Myocyte (in vitro differentiated cells): ENCODE measurements at places on chromosomes 7 and 10.

GRCh38 chr7:41445946-41446345, 256.9 kb downstream of the INHBA start:
- no peak for DNase-seq

DNA sequence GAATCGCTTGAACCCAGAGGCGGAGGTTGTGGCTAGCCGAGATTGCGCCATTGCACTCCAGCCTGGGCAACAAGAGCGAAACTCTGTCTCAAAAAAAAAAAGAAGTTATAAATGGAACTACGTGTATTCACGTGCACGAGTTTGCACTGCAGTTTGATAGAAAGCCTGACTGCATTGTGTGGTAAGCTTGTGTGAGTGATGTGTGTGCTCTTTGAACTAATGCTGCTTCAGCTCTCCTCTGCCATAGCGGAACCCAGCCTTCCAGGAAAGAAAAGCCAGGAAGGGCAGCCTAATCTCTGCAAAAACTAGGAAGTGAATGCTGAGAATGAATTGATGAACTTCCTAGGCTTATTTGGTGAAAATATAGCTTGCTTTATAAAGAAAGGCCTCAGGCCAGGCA, 15.6 kb upstream of the MKRN1 start:
- DNase-seq: no peak

- no peak for DNase-seq
Measured at GRCh38 chr7:4706384-4707216, 24.5 kb downstream of the FOXK1 start.

DNA sequence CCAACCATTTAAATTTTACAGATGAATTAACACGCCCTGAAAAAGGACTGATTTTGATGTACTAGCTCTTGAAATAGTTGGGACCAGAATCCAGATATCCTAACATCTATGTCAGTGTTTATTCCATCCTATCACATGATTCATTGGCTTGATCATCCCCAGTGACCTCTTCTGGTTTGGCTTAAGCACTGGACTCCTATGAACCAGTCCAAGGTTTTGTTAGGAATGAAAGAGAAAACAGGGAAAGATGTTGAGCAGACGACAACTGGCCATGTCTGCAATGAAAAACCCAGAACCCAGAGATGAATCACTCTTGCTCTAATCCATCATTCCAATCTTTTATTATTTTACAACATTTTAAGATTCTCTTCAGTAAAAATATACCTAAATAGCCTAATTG, 1080.9 kb downstream of the SORCS1 start:
- no peak for DNase-seq

- no peak for DNase-seq
Measured at GRCh38 chr10:121337427-121337826, 260.8 kb downstream of the FGFR2 start.

GRCh38 chr7:80654887-80655340, 16.5 kb downstream of the CD36 start:
- no peak for DNase-seq

- DNase-seq: no peak
Measured at GRCh38 chr7:157851501-157852067, 514.8 kb downstream of the DNAJB6 start.

DNA sequence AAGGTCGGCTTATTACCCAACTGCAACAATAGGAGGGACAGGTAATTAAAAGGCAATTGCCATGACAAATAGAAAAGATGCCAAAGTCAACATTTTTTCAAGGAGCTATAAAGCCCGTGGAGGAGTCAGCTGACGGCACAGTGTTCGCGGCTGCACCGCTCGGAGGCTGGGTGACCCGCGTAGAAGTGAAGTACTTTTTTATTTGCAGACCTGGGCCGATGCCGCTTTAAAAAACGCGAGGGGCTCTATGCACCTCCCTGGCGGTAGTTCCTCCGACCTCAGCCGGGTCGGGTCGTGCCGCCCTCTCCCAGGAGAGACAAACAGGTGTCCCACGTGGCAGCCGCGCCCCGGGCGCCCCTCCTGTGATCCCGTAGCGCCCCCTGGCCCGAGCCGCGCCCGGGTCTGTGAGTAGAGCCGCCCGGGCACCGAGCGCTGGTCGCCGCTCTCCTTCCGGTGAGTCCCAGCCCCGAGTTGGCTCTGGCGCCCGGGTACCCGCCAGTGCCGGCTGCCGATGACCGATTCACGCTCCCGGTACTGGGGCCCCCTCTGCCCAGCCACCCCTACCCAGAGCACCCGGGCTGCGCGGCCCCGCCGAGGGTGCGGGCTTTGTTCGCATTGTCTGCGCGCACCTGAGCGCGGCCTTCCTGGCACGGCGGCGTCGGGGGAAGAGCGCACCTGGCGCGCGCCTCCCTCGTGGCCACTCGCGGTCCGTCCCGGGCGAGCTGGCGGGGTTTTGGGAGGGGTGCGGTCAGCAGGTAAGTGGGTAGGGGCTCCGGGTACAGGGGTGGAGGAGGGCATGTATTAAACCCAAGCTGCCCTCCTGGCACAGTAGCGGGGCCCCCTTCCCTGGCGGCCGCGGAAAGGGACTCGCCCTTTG, at the start of gene VWA2:
TSS of gene VWA2 (plus strand) at position 138 of the 877 bp plus-strand sequence. CDS start 9,460 bp downstream, outside the sequence.
- no peak for DNase-seq

DNA sequence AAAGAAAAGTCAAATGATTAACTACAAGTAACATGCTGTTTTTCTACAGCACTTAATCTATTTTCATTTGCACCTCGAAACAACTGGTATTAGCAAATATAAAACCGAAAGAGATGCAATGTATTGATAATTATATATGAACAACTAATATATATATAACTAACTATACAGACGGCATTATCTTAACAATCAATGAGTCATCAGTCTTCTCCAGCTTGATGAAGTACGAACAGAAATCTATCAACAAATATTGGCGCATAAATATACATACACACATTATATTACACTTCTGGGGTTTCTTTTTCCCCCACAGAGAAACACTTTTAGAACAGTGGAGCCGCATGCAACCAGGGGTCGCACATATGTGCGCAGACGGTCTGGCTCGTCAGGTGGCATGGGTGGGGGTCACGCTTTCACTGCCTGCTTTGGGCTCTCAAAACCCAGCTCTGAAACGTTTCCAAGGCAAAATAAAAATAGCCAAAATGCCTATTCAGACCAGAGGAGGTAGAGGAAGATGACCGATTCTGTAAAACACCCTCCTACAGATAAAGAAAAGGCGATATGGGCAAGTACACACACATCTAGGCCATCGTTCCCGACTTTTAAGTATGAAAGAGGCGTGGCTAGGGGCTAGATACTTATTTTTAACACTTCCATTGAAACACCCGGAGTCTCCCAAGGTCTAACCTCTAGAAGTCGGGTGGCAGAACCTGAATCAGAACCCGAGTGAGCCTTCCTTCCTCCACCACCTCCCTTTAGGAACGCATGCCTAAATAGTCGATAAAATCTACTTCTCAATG, 1.7 kb downstream of the ARHGAP12 start:
- DNase-seq: no peak

- DNase-seq: no peak
Measured at GRCh38 chr7:42947521-42947920, 15.3 kb downstream of the MRPL32 start.

- DNase-seq: no peak
Measured at GRCh38 chr7:46604241-46604661, 683.2 kb upstream of the IGFBP3 start.

DNA sequence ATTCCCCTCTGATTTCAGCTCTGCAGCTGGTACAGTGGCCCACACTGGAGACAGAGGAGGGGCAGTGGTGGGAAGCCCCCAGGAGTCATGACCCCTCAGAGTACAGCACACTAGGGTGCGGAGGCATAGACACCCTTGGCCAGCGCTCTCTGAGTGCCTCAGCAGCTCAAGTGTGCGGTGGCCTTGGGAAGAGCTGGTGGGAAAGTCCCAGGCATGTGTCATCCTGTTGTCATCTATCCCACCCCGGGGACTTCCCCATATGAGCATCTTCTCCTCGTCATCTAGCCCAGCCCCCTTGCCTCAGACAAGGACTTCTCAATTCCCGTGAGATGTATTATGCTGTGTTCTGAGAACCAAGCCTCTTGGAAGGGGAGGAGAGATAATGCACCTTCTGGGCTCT, 15.6 kb upstream of the PPIF start:
- DNase-seq: peak; percentile 41

- DNase-seq: peak; percentile 61
Measured at GRCh38 chr7:100483090-100483721, 521 bp upstream of the NYAP1 start.

DNA sequence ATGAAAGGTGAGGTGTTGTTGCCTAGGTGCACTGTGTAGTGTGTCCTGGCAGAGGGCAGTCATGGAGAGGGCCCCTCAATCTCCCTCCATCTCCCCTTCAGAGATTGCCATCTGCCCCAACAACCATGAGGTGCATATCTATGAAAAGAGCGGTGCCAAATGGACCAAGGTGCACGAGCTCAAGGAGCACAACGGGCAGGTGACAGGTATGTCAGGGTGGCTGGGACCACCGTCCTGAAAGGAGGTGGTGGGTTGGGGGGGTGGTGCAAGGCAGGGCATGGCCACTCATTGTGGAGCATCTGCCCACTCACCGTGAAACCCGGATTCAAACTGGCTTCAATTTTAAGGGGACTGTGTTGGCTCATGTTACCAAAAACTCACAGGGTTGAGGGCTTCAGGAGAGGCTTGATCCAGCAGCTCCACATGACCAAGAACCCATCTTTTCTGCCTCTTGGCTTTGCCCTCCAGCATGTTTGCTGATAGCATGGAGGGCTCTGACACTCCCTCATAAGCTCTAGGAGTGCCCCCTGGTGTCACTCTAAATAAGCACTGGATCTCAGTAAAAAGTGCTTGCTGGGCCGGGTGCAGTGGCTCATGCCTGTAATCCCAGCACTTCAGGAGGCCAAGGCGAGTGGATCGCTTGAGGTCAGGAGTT, 12.2 kb downstream of the ARPC1B start:
- no peak for DNase-seq

DNA sequence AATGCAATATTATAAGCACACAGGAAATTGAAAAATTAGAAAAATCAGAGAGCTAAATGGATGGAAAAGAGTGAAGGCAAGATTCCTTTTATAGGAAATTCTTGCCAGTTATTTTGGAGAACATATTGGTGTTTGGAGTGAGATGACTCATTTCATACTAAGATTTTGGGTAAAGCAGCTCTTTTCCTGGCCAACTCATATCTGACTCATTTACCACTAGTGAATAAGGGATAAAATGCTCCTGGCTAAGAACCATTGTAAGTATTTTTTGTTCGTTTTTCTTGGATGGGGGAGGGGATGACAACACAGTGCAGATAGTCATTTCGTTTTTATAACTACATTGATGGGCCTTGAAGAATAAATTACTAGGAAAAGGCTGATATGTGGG, 139.3 kb downstream of the TWIST1 start:
- peak; percentile 83 for DNase-seq

GRCh38 chr7:12647364-12648219, 39.8 kb upstream of the ARL4A start:
- DNase-seq: peak; percentile 50

DNA sequence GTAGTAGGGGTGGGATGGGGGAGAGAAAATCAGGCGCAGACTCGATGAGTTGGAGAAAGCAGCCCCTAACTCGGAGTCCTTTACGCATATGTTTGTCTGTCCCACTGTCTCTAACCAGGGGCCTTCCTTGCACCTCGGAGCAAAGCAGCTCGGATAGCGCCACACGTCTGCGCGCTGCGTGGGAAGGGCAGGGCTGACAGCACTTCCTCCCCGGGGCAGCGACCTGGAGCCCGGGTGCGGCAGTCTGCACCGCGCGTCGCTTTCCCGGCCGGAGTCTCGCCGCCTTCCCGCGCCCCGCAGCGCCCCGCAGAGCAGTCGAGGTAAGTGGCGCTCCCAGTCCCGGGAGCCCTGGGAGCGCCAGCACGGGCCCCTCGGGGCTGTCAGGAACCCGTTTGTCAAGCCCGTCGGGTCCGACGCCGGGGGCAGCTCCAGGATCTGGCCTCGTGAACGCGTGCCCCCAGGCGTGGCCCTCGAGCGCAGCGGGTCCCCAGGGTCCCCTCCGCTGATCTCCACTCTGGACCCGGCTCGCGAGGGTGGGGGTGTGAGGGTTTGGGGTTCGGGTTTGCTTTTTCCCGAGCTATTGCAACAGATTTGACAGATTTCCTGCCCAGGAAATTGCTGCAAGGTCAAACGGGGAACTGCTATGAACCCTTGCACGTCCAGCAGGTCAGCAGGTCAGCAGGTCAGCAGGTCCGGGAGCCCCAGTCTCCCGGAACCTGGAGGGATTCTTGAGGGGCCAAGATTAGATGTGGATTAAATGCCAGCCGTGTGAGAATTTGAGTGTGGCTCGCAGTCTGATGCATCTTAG, 597 bp downstream of the APBB1IP start:
- no peak for DNase-seq

DNA sequence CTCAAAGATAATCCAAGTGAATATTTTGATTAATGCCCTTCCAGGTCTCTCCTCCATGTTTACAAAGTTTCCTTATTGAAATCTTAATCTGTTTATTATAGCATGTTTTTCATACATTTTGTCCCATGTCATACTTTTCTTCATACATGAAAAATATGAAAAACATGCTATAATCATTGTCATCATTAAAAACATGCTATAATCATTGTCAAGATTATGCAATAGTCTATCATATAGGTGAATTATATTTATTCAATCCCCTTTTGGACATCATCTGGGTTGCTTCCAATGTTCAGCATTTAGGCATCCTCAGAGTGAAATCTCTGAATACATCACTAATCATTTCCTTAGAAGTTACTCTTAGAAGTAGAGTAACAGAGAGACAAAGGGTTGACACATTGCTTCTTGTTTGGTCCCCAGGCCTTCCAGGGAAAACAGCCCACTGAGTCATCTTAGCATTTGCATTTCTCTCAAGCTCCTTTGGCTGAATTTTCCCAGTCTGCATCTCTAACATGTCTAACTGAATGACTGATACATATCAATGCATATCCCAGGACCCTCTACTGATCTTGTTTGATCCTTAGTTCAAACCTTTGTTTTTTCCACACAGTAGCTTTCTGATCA, 87.0 kb downstream of the SGMS1 start:
- no peak for DNase-seq

- no peak for DNase-seq
Measured at GRCh38 chr10:28774051-28774995, 97.0 kb downstream of the BAMBI start.

DNA sequence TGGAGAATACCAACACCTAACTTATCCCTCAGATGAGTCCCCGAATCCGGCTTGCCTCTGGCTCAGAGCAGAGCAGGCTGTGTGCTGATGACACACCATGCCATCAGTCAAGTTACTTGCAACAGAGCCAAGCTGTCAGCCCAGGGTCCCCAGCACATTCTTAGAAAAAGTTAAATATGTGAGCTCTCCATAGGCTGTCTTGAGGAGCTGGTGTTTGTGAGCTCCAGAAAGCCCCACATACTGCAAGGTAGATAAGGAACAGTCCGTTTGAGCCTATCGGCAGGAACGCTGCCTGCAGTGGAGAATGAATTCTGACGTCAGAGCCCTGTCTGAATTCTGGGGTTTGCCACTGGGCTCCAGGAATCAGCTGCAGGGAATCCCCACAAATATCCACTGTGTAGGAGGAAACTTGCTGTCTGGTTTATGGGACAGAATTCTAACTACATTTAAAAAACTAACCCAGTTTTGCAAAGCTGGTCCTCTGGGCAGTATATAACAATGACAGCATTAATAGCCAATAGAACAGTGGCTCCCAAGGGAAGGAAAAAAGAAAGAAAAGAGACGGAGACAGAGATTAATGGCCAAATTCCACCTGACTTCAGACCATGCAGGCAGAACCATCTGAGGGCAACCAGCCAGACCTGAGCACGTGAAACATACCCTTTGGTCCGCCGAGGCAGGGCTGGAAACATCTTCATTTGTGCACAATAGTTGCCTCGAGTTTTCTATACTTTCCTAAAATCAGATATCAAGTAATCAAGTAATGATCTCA, 3.6 kb downstream of the SFXN4 start:
- peak; percentile 21 for DNase-seq
